ENCODE measurements at places on chromosomes 6 and 20.

DNA sequence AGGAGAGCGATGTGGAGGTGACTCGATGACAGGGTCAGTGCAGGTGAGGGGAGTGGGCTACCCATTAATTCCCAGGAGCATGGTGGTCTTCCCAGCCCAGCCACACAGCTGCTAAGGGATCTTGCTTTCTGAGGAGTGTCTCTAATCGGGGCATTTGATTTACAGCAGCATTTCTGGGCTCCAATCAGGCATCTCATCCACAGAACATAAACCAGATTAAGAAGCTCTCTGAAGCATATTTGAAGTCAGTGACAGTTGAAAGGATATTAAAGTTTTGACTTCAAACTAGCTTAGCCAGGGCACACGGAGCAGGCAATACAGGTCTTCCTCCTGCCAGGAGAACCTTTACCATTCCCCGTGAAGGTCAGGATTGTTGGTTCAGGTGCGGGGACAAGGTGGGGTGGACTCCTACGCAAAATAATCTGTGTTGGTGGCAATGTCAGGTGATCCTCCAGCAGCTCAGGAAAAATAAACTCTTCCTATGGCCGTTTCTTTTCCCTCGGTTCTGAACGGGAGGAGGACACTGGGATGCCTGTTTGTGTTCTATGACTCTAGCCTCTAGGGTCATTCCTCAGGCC lies 39.9 kb upstream of the ZNF831 start:
- no peak for DNase-seq

DNA sequence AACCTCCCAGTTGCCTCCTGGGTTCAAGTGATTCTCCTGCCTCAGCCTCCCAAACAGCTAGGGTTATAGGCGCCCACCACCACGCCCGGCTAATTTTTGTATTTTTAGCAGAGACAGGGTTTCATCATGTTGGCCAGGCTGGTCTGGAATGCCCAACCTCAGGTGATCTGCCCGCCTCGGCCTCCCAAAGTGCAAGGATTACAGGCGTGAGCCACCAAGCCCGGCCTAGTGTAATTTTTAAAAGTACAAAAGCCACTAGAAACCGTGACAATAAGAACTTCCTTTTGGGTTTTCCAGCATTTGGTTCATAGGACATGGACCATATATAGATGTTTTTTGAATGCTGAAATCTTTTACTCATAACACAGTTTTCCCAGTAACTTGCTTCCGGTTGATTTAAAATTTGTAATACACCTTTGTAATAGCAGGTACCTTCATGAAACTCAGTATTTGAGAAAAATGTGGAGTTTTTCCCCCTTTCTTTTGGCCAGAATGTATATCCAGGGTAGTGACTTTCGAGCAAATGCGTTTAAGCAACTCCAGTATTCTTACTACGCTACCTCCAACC lies 467 bp downstream of the PXT1 start:
- no peak for DNase-seq

DNA sequence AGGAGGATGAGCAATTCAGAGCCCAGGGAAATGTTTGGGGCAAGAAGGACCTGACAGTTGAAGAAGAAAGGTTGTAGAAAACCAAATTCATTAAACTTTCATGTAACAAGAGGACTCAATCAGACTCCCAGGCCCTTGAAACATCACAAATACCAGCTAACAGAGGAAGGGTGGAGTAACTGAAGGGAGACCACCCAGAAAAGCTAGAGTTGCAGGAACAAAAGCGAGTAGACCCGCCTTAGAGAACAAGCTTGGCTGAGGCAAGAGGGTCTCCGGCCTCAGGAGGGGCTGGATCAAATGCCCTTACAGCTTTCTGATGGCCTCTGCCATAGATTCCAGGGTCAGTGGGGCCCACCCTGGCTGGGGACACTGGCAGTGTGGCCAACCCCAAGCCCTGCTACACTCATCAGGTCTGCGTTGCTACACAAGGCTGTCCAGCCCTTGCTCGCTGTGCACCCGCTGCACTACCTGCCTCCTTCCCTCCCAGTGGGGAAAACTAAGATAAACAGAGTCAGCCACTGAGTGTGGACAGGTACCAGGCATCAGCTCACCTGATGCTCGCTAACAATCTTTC lies 110.0 kb downstream of the SLC23A2 start:
- DNase-seq: no peak

DNA sequence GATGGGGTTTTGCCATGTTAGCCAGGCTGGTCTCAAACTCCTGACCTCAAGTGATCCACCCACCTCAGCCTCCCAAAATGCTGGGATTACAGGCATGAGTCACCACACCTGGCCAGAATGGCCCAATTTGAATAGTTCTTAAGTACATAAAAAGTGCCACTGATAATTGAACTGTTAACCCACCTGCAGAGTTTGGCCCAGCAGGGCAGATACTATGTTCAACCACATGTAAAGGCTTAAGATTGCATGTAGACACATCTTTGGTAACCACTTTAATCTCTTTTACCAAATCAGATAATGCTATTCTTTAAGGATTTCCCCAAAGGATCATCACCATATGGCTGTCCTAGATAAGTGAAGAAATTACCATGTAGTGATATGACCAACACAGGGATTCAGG lies 21.3 kb upstream of the SGK1 start:
- DNase-seq: no peak

- no peak for DNase-seq
Observed at GRCh38 chr6:168440520-168441433, at the start of gene SMOC2. TSS of gene SMOC2 (plus strand) at chr6:168441184. CDS start at chr6:168441371, 187 bp downstream.

DNA sequence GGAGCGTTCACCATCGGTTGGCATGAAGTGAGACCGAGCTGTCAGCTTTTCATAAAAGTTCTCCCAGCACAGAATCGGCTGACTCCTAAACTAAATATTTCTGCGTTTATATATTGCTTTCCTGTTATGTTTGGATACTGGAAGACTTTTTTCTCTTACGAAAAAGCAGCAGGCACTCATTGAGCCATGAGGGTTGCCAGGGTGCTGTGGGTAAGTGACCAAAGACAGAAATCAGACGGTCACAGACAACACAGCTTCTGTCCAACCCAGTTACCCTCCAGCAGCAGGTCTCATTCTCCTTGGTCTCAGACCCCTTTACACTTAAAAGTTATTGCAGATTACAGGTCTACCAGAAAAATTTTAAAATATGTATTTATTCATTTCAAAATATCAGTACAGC lies 113.7 kb downstream of the FAM120B start:
- no peak for DNase-seq

DNA sequence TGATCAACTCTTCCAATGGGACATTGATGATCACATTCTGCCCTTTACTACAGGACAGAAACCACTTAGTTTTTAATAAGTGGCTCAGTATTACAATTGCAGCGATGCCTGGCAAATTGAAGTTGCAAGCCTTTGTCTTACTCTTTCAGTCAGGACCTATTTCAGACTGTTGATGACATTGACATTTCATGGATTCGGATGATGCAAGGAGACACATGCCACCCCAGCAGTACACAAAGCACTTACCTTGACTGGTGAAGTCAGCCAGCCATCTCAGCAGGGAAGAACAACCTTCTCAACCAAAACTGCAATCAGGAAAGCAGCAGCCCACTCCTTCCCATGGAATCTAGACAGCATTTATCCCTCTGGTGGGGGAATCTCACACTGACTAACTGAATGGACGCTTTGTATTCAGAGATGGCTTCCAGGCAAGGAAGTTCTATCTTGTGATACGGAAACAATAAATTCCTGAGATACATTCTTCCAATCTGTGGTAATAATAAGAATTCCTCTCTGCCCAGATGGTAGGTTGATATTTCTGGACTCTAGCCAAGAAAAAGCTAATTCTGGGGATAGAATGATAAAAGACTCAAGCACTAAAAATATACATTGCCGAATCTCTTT lies 24.8 kb downstream of the NFYA start:
- no peak for DNase-seq

DNA sequence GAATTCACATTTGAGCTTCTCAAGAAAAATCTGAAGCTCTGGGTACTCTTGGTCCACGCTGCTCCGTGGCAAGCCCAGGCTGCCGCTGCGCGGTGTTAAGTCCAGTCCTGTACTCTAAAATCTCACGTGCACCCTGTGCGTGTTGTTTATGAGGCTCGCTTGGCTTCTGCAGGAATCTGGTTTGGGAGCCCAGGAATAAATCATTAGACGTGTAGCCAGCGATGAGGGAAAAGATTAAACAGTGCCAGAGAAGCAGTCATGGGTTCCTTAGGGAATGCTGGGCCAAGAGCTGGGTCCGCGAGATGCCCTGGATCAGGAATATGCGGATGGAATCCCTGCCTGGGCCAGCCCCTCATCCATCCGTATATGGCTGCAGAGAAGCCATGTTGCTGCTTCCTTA lies 87.3 kb downstream of the KCNB1 start:
- DNase-seq: no peak

DNA sequence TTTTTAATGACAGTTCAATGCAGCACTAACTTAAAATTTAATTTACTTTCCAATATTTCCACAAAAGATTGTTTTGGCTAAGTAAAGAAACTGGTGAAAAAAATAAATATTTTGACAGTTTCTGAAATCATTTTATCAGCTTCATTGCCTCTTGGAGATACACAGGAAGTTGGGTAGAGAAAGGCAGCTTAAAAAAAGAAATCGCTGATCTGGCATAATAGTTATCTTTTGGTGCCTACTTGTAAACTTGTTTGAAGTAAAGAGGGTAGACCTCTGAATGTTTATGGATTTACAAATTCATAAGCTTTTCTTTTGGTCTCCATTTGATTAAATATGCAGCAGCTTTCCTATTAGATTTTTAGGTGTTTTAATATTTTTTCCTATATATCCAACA lies 103.4 kb downstream of the RTN4IP1 start:
- no peak for DNase-seq

DNA sequence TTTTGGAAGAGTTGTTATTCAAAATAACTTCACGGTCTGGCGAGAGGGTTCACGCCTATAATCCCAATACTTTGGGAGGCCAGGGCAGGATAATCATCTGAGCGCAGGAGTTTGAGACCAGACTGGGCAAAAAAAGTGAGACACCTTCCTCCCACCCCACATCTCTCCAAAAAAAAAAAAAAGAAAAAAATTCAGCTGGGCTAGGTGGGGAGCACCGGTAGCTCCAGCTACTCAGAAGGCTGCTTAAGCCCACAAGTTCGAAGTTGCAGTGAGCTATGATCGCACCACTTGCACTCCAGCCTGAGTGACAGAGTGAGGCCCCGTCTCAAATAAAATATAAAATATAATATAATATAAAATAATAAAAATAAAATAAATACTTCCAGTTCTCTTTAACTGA lies 10.4 kb downstream of the OR2B2 start:
- DNase-seq: no peak

Measured in caudate nucleus (tissue), 63 donors.